ENCODE measurements at places on chromosomes 5 and 9. TPM values are rescaled to one million over a fixed set of nuclear protein-coding genes. Genes with fewer than 3 reads are reported as not detected.

The TMC1 gene
- polyA plus RNA-seq: 0.16 TPM

DNA sequence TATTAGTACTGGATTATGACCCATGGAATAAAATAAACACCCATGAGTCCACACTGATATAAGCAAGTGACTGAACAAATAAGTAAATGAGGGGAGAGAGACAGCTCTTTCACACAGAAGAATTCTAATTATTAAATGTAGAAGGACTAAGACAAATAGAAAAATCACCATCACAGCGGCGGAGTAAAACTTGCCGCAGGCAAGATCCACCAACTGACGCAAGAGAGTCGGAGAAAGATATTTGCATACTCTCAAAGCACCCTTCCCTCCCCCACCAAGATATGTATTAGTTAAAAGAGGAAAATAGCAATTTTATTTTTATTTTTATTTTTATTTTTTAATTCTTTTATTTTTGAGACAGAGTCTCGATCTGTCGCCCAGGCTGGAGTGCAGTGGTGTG lies 14.6 kb upstream of the N4BP3 start:
- H3K27me3 ChIP-seq: no peaks in the 10 kb centered on the region
- H3K4me1 ChIP-seq: no peaks in the 10 kb centered on the region
- H3K4me3 ChIP-seq: no peak overlapping the region
- no peak for DNase-seq
- no peak overlapping the region for H3K27ac ChIP-seq
- no peaks in the 10 kb centered on the region for H3K36me3 ChIP-seq

The KLHL9 gene
- 32.8 TPM for polyA plus RNA-seq

- H3K27ac ChIP-seq: no peak overlapping the region
- no peaks in the 10 kb centered on the region for H3K27me3 ChIP-seq
- H3K36me3 ChIP-seq: no peaks in the 10 kb centered on the region
- DNase-seq: no peak
- H3K4me1 ChIP-seq: no peaks in the 10 kb centered on the region
- H3K4me3 ChIP-seq: no peak overlapping the region
These were observed 81.0 kb upstream of the SAP30L start for GRCh38 chr5:154364771-154365170.

The GABRA1 gene
- polyA plus RNA-seq: 0.61 TPM

- no peak overlapping the region for H3K4me3 ChIP-seq
- H3K27me3 ChIP-seq: no peaks in the 10 kb centered on the region
- peaks cover 11% of the 10 kb centered on the region for H3K36me3 ChIP-seq
- no peak overlapping the region for H3K27ac ChIP-seq
- DNase-seq: no peak
- H3K4me1 ChIP-seq: no peaks in the 10 kb centered on the region
These were observed 135.1 kb downstream of the DROSHA start for GRCh38 chr5:31396611-31397295.

DNA sequence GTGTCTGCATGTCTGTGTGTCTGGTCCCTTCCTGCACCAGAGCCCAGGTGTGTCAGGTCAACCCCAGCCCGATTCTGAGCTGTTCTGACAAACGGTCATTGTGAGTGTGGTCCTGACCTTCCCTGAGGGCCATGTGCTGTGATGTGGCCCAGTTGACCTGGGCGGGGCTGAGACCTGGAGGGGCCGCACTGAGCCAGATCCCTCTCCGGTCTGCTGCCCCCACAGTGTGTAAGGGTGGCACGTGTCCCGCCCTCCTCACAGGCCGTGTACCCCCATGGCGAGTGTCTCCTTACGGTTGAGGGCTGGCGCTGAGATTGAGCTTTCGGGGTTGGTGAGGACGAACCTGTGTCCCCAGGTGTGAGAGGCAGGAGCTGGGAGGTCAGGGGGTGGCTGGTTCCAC lies 136.5 kb downstream of the MRPL36 start:
- H3K4me1 ChIP-seq: peaks cover 7% of the 10 kb centered on the region
- H3K4me3 ChIP-seq: no peak overlapping the region
- H3K27me3 ChIP-seq: peaks cover 60% of the 10 kb centered on the region
- H3K36me3 ChIP-seq: no peaks in the 10 kb centered on the region

DNA sequence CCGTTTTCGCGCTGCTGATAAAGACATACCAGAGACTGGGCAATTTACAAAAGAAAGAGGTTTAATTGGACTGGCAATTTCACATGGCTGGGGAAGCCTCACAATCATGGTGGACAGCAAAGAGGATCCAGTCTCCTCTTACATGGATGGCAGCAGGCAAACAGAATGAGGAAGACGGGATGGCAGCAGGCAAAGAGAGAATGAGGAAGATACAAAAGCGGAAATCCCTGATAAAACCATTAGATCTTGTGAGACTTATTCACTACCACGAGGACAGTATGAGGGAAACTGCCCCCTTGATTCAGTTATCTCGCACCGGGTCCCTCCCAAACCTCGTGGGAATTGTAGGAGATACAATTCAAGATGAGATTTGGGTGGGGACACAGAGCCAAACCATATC lies 95.0 kb downstream of the OSTF1 start:
- no peak overlapping the region for H3K4me3 ChIP-seq
- H3K27me3 ChIP-seq: no peaks in the 10 kb centered on the region
- no peaks in the 10 kb centered on the region for H3K36me3 ChIP-seq

GRCh38 chr9:87276327-87276841 lies 221.3 kb upstream of the DAPK1 start:
- no peak for DNase-seq
- H3K27me3 ChIP-seq: peaks cover 4% of the 10 kb centered on the region
- no peaks in the 10 kb centered on the region for H3K36me3 ChIP-seq
- H3K4me3 ChIP-seq: no peak overlapping the region
- H3K4me1 ChIP-seq: no peaks in the 10 kb centered on the region

- no peaks in the 10 kb centered on the region for H3K36me3 ChIP-seq
- DNase-seq: no peak
- no peaks in the 10 kb centered on the region for H3K27me3 ChIP-seq
- no peak overlapping the region for H3K27ac ChIP-seq
These were observed 153.0 kb upstream of the TUT7 start for GRCh38 chr9:86507212-86507630.

The FBP1 gene
- polyA plus RNA-seq: 259 TPM

- H3K27me3 ChIP-seq: no peaks in the 10 kb centered on the region
- no peak overlapping the region for H3K4me3 ChIP-seq
- no peaks in the 10 kb centered on the region for H3K4me1 ChIP-seq
- no peaks in the 10 kb centered on the region for H3K36me3 ChIP-seq
- DNase-seq: no peak
These were observed 367.5 kb downstream of the DEPDC1B start for GRCh38 chr5:60332244-60333004.

The SLC6A7 gene
- 5.7 TPM for polyA plus RNA-seq

DNA sequence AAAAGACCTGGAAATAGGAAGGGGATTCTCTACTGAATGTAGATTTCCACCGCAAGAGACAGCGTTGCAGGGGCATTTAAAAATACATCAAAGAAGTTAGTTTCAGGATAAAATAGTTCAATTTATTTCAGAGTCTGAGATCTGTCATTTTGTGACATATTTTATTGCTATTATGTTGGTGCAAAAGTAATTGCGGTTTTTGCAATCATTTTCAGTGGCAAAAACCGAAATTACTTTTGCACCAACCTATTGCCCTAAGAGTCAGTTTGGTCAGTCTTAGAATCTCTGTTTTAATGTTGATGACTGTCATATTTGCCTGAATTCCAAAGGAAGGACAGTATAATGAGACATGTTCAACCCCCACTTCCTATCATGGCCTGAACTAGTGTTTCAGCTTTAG lies 219.5 kb upstream of the CDH10 start:
- no peak for DNase-seq
- H3K27me3 ChIP-seq: no peaks in the 10 kb centered on the region
- no peaks in the 10 kb centered on the region for H3K36me3 ChIP-seq
- H3K4me1 ChIP-seq: no peaks in the 10 kb centered on the region
- H3K27ac ChIP-seq: no peak overlapping the region

The CCDC171 gene
- 3.7 TPM for polyA plus RNA-seq

GRCh38 chr9:734831-735511 lies 106.5 kb upstream of the DMRT1 start:
- no peaks in the 10 kb centered on the region for H3K27me3 ChIP-seq
- H3K27ac ChIP-seq: peak overlapping the region; percentile 41
- peak; percentile 29 for DNase-seq
- peaks cover 3% of the 10 kb centered on the region for H3K4me1 ChIP-seq
- peaks cover 80% of the 10 kb centered on the region for H3K36me3 ChIP-seq

The PNPLA7 gene
- 7.2 TPM for polyA plus RNA-seq

DNA sequence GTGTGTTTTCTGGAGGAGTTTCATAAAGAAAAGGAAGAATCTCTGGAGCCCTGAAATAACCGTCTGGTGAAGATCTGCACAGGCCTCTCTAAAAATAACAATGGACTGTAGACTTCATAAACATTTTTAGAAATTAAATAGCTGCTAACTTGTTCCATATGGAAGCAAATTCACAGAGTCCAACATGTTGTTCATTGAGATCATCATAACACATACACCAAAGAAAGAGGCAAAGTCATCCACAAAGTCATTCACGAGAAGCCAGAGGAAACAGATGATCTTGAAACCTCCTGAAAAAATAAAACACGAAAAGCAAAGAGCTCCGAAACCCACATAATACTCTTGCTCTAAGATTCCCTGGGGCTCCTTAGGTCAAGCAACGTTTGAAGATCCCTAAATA lies 347.8 kb downstream of the EFNA5 start:
- no peaks in the 10 kb centered on the region for H3K4me1 ChIP-seq
- H3K27me3 ChIP-seq: no peaks in the 10 kb centered on the region
- DNase-seq: no peak

The PIP5KL1 gene
- 0.79 TPM for polyA plus RNA-seq

- no peaks in the 10 kb centered on the region for H3K4me1 ChIP-seq
- no peak overlapping the region for H3K4me3 ChIP-seq
- no peak overlapping the region for H3K27ac ChIP-seq
- H3K27me3 ChIP-seq: no peaks in the 10 kb centered on the region
These were observed 76.4 kb downstream of the EHMT1 start for GRCh38 chr9:137694962-137695875.

GRCh38 chr9:76987594-76988200 lies 31.8 kb upstream of the FOXB2 start:
- H3K27ac ChIP-seq: no peak overlapping the region
- no peak overlapping the region for H3K4me3 ChIP-seq
- peaks cover 9% of the 10 kb centered on the region for H3K27me3 ChIP-seq

GRCh38 chr9:70556771-70557170 lies 142.3 kb upstream of the KLF9 start:
- no peaks in the 10 kb centered on the region for H3K27me3 ChIP-seq
- H3K4me1 ChIP-seq: no peaks in the 10 kb centered on the region
- no peak overlapping the region for H3K27ac ChIP-seq
- H3K4me3 ChIP-seq: no peak overlapping the region
- DNase-seq: peak; percentile 24

The NEUROG1 gene
- polyA plus RNA-seq: not detected

DNA sequence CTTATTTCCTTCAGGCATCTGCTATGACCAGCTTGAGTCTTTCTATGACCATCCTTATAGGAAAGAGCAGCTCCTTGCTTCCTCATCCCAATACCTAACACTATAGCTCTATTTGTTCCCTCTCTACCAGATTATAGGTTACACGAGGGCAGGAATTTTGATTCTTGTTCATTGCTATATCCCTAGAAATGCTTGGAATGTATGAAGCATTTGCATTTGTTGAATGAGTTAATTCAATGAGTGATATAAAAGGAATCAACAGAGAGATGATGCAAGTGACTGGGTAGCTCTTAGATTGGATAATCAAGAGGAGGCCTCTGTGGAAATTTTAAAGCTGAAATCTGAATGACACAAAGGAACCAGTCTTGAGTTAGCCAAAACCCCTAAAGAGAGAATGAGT lies 13.9 kb downstream of the ZCCHC9 start:
- no peak overlapping the region for H3K4me3 ChIP-seq
- DNase-seq: no peak
- H3K27ac ChIP-seq: no peak overlapping the region
- H3K4me1 ChIP-seq: no peaks in the 10 kb centered on the region
- no peaks in the 10 kb centered on the region for H3K27me3 ChIP-seq

DNA sequence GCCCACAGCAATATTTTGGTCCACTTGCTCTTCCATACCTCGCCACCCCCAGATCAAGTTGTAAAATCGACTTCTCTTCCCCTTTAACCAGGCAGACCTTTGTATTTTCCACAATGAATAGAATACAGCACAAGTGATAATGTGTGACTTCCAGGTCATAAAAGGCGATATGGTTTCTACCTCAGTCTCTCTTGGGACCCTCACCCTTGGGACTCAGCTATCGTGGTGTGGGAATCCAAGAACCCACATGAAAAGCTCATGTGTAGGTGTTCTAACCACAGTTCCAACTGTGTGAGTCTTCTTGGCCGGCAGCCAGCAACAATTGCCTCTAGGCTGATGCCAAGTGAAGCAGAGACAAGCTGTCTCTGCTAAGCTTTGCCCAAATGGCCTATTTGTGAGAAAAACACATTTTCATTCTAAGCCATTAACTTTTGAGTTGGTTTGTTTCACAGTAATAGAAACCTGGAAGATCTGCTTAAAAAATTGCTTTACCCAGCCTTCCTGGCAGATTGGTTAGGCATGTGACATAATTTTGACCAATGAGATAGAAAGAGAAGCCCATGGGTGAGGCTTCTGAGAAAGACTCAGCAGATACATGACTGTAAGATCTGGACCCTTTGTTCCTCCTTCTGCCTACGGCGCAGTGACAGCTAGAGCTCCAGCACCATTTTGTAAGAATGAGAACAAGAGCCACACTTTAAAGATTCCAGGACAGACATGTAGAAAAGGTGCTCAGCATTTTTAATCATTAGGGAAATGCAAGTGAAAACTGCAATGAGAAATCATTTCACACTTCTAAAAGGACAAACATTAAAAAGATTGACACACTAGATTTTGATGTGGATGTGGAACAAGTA lies 18.3 kb upstream of the MLLT3 start:
- no peaks in the 10 kb centered on the region for H3K36me3 ChIP-seq
- no peak for DNase-seq
- no peak overlapping the region for H3K27ac ChIP-seq
- H3K4me1 ChIP-seq: no peaks in the 10 kb centered on the region
- H3K4me3 ChIP-seq: no peak overlapping the region

The IRX1 gene
- polyA plus RNA-seq: 0.03 TPM

The CAVIN4 gene
- polyA plus RNA-seq: 1.0 TPM

All from large intestine (tissue), 12 donors.